ENCODE measurements at places on chromosomes 16 and 17.

- no peak for DNase-seq
These were observed 379.4 kb upstream of the TNRC6C start for GRCh38 chr17:77579131-77579530.

- DNase-seq, result no peak
These were observed 16.2 kb downstream of the KRABD2 start for GRCh38 chr17:8360260-8360659.

DNA sequence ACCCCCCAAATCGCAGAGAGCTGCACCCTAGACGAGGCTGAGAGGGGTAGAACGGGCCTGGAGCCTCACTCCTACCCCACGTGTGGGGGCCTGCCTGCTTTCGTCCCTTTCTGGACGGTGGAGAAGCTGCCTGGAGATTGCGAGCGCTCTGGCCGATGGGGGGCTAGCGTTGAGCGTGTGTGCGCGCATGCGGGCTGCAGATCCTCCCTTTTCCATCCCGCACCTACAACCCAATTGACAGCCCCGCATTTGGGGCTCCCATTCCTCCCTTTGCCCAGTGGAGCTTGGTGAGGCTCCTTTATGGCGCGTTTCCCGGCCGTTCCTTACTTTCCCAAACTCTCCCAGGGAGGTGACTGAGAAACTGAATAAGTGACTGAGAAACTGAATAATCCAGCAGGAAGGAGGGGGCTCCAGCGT, 907 bp upstream of the ESRP2 start:
- DNase-seq, result no peak

DNA sequence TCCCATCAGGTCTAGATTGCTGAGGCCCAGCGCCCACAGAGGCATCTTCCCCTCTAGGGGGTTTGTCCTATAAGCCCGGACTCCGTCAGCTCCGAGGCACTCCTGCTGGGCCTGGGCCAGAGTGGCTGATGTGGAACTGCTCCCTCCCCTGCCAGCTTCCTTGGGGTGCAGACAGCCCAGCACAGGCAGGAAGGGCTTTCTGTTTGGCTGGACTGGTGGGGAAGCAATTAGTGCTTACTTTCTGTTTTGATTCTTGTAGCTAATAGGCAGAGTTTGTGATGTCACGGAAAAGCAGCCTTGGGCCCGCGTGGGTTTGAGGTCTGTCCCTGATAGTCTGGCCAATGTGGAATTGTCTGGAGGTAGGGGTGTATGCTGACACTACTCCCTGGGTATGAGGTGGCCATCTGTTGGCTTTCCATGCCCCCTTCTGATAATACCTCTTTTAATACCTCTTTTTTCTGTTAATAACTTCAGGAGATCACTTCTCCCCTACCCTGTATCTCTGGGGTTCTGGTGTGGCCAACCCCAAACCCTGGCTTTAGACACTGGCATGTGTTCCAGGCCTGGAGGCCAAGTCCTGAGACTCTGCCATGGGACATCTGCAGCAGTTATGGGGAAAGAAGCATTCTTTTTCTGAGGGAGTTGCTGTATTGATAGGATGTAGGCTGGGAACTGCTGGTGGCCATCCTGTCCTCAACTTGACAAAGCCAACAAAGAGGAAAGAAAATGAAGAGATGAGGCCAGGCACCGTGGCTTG, 190.9 kb downstream of the RAB11FIP4 start:
- DNase-seq, result no peak

DNA sequence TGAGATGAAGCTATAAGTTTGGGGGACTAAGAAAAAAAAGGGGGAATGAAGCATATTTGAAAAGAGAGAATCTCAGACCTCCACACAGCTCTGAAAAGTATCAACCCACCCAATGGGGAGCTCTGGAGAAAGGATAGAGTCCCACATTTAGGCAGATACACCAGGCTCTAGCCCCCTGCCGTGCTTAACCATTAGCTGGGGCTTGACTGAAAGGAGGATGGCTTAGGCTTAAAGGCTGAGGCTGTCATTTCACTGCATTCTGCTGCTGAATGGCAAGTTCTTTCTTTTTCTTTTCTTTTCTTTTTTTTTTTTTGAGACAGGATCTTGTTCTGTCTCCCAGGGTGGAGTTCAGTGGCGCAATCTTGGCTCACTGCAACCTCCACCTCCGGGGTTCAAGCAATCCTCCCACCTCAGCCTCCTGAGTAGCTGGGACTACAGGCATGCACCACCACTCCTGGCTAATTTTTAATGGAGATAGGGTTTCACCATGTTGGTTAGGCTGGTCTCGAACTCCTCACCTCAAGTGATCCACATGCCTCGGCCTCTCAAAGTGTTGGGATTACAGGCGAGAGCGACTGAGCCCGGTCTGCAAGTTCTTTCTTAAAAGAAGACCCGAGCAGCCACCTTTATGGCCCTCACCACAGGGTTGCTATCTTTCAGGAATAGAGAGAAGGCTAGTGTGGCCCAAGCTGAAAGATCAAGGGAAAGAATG, 9.0 kb upstream of the MMP2 start:
- DNase-seq, result no peak

DNA sequence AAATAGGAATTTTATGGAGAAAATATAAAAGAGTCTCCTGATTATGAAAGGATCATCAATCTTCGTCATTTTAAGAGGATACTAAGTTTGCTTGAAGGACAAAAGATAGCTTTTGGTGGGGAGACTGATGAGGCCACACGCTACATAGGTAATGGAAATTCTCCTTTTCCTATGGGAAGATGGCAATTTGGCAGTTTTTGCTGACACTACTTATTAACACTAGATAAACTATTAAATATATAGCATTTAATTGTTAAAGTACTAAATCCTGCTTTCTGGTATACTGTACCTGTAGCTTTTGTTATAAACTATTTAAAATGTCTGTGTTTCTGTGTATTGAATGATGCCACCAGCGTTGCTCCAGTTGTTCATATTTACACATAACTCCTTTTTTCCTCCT, 12.6 kb downstream of the ALDH3A2 start:
- no peak for DNase-seq
